Right atrium auricular region (tissue), 2 donors: ENCODE measurements at places on chromosomes 16 and 17. TPM values are rescaled to one million over a fixed set of nuclear protein-coding genes. Genes with fewer than 3 reads are reported as not detected.

GRCh38 chr17:14919631-14920213 is 345.4 kb downstream of the PMP22 start:
- DNase-seq: no peak

GRCh38 chr16:5882087-5882640 is 784.6 kb upstream of the EEF2KMT start:
- DNase-seq: no peak

DNA sequence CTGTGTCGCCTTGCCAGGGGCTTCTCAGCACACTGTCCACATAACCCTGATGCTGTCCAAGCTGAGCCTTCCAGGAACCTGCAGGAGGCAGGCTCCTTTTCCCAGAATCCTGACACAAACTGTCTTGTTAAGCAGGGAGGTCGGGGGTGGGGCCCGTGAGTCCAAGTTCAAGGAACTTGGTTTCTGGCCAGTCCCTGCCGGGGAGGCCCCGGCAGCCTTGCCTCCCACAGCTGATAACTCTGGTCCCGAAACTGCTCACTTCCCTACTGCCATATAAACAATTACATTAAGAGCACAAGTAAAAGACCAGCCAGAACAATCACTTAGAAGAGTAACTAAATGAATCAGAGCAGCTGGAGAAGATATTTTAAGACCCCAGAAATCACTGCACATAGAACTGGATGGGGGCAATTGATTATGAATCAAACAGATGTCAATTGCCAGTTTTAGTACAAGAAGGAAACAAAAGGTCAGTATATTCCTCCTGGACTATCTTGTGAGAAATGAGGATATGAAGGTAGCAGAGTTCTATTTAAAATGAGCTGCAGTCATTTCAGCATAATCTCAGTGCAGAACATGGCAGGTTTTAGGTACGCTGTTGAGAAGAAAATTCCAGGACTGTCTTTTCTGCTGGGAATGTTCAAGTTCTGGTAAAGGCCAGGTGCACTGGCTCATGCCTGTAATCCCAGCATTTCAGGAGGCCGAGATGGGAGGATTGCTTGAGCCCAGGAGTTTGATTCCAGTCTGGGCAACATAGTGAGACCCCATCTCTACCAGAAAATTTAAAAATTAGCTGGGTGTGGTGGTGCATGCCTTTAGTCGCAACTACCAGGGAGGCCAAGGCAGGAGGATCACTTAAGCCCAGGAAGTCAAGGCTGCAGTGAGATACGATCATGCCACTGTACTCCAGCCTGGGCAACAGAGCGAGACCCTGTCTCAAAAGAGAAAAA is 169.8 kb downstream of the PITPNC1 start:
- peak; percentile 70 for DNase-seq

Gene MBTPS1
- 75.3 TPM for total RNA-seq

GRCh38 chr16:69486724-69487123 is 62.3 kb downstream of the CYB5B start:
- no peak for DNase-seq

Gene KRT28
- total RNA-seq: not detected

GRCh38 chr16:67413978-67414911 is 2.0 kb downstream of the ZDHHC1 start:
- no peak for DNase-seq

DNA sequence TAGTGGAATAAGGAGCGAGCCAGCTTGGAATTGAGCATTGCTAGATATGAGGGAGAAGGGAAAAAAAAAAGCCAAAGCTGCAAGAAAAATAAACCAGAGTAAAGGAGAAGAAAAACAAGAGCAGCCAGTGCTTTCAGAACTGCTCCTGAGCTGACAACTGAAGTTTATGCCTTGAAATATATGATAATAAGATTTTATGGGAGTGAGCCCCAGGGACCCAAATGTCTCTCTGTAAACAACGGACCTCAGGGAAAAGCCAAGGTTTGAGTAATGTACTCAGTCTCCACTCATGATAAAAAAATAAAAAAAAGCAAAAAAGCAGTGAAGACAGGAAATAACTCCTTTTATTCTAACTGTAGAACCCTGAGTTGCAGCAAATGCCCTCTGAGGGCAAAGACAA is 132.6 kb downstream of the SNX11 start:
- DNase-seq: no peak

GRCh38 chr16:75379911-75380847 is 53.1 kb downstream of the CFDP1 start:
- DNase-seq: no peak

Gene DYNLRB2
- not detected for total RNA-seq

GRCh38 chr16:86289304-86289703 is 221.0 kb upstream of the FOXF1 start:
- no peak for DNase-seq

Gene MT1M
- total RNA-seq: 9.9 TPM

DNA sequence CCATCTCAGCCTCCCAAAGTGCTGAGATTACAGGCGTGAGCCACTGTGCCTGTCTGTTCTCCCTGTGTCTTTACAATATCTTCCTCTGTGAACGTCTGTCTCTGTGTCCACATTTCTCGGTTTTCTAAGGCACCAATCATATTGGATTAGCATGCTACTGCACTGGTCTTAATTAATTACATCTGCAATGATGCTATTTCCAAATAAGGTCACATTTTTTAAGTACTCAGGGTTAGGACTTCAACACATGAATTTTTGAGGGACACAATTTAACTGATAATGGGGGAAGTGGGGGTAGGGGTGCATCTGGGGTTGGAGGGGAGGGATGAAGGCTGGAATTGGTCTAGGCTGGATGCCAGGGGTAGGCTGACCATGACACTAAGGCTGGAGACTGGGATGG is 102.6 kb downstream of the N4BP1 start:
- no peak for DNase-seq

GRCh38 chr16:1723450-1724147 is 17.6 kb downstream of the MAPK8IP3 start:
- DNase-seq: no peak

- DNase-seq: no peak
These were observed 786.6 kb upstream of the SOX9 start for GRCh38 chr17:71334048-71334751.

Gene WIPF2
- 5.0 TPM for total RNA-seq
